ENCODE measurements at places on chromosomes 6 and 20. TPM values are rescaled to one million over a fixed set of nuclear protein-coding genes. Genes with fewer than 3 reads are reported as not detected.

Gene IFT52
- polyA plus RNA-seq, result 6.3 TPM

Gene PLCB1
- 3.1 TPM for polyA plus RNA-seq

Gene SPATS1
- polyA plus RNA-seq, result not detected

Gene EPHA7
- 1.5 TPM for polyA plus RNA-seq

Data from heart left ventricle (tissue), 16 donors.